ENCODE measurements at places on chromosomes 7 and 10.

DNA sequence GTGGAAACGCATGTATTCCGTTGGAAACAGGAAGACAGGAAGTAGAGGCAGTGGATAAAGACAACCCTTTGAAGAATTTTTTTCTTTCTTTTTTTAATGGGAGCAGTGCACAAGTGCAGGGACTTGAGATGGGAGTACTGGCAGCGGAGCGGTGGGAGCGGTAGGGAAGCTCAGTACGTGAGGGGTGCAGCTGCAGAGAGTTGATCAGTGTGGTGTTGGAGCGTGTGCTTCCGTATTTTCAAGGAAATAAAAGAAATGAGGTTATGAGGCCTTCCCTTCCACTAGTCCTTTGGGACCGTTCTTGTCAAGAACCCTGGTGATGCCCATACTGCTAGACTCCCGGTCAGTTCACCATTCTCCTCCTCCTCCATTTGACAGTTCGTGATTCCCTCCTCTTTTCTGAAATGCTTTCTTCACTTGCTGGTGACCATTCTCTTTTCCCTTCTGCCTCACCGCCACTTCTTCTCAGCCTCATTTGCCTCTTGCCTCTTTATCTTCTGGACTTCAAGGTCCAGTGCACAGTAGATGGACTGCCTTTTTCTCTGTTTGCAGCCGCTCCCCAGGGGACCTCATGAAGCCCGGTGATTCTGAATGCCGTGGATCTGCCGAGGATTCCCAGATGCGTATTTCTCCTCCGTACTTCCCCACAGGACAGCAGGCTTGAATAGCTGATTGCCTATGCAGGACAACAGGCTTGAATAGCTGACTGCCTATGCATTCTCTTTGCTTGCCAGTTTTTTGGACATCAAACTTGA is 39.1 kb upstream of the TMEM236 start:
- no peak for DNase-seq

- no peak for DNase-seq
Measured at GRCh38 chr10:73889014-73889413, 14.7 kb upstream of the CAMK2G start.

DNA sequence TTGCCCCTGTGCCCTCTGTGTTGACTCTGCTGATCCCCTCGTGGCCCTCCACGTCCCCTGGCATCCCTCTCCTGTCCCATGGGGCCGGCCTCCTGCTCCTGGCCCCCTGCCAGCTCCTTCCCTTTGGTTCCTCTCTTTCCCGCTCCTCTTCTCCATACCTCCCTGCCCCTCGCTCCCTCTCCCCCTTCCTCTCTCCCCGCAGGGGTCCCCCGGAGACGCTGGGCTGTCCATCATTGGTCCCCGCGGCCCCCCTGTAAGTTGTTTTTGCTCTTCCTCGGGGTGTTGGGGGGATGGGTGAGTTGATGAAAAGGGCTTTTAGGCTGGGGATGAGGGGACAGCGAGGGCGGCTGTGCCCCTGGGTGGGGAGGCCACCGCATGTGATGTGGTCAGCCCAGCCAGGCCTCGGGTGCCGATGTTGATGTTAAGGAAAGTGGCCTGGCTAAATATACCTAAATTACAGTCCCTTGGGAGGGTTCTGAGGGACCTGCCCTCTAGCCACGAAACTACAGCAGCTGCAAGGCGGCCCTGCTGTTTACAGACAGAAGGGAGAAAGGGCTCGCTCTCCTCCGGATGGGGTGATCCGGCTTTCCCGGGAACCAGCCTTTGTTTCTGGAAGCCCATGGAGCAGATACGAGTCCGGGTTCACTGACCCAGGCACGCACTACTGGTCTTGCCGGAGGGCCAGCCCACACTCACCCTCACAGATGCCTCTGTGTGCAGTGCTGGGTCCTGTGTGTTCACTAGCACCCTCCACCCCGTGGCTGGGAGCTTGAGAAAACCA is 78.8 kb downstream of the COL13A1 start:
- no peak for DNase-seq

- no peak for DNase-seq
Measured at GRCh38 chr10:59873896-59874295, 32.5 kb downstream of the CCDC6 start.

DNA sequence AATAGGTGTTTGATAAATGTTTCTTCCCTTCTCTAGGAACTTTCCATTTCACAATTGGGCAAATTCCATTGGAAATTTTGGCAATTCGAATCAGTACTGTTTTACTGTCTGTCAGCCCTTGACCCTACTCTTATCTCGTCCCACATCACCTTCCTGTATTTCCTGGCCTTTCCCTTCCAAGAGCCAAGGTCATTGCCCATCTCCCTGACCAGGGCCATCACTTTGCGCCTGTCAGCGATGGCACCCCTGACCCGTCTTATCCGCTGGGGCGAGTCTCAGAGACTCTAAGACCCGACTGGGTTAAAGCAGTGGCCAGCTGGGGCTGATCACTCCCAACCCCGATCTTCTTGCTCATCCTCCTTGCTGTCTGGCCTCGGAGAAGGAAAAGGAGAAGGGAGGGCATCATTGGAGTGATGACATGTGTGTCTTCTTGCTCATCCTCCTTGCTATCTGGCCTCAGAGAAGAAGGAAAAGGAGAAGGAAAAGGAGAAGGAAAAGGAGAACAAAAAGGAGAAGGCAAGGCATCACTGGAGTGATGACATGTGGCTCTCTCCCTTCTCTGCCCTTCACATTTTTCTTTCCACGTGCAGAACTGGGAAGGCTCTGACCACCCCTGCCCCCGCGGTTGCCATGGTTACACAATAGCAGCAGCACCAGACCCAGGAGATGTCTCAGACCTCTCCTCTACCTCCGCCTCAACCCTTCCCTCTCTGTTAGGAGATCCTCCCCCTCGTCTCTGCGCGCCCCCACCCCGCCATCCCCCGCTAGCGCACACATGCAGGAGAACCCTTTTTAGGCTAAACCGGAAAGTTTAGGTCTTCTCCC is 2.0 kb downstream of the SEMA3D start:
- DNase-seq: no peak

DNA sequence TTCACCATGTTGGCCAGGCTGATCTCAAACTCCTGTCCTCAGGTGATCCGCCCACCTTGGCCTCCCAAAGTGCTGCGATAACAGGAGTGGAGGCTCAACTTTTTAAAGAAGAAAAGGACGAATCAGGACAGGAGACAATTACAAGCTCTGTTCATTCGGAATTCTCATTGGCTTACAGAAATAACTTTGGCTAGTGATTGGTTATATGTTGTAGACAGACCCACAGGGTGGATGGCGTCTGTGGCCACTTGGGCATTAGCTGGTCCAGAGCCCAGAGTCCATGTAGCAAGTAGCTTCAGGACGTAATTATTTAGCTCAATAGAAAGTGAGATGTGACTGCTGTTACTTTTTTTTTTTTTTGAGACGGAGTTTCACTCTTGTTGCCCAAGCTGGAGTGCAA is 160.5 kb upstream of the TNRC18 start:
- no peak for DNase-seq

DNA sequence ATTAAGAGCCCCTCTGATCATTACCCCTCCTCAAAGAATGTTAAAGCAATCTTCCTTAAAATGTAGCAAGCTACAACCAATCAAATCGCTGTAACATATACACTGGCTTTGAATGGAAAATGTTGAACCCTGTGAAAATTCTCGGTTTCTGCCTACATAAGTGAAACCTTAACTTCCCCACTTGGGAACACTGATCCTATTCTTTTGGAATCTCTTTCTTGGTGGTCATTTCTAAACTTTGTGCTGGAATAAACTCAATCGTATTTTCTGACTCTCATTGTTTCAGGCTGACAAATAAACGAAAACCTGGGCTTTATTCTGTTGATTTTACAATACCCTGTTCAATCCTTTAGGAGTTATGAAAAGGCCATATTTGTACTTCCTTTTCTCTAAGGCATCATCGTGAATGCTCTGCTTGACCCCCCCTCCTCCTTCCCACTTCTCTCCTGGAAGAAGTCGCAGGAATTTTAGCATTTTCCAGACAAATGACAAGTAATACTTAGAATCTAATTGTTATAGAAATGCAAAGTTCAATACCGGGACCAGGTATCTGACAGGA is 155.1 kb upstream of the FAM13C start:
- DNase-seq: no peak

- no peak for DNase-seq
Measured at GRCh38 chr7:129006636-129007414, 48.1 kb downstream of the TNPO3 start.

DNA sequence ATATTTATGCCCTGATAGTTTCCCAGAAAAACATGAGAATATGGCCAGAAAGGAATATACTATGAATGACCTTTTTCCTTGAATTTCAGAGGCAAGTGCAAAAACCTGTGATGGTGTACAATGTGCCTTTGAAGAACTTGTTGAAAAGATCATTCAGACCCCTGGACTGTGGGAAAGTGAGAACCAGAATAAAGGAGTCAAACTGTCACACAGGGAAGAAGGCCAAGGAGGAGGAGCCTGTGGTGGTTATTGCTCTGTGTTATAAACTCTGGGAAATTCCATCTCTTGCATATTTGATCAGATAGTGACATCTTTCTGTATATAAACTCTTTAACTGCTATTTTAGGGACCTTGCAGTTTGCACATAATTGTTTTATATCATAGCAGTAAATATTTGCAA is 33.7 kb downstream of the RAB18 start:
- DNase-seq: no peak
